SK-N-DZ (cell line): ENCODE measurements at places on chromosomes 3 and 15.
A peak's percentile ranks its signal among the peaks of the same experiment; 100 is the strongest.

- DNase-seq: no peak
These were observed 300.2 kb upstream of the RBMS3 start for GRCh38 chr3:28980631-28981030.

DNA sequence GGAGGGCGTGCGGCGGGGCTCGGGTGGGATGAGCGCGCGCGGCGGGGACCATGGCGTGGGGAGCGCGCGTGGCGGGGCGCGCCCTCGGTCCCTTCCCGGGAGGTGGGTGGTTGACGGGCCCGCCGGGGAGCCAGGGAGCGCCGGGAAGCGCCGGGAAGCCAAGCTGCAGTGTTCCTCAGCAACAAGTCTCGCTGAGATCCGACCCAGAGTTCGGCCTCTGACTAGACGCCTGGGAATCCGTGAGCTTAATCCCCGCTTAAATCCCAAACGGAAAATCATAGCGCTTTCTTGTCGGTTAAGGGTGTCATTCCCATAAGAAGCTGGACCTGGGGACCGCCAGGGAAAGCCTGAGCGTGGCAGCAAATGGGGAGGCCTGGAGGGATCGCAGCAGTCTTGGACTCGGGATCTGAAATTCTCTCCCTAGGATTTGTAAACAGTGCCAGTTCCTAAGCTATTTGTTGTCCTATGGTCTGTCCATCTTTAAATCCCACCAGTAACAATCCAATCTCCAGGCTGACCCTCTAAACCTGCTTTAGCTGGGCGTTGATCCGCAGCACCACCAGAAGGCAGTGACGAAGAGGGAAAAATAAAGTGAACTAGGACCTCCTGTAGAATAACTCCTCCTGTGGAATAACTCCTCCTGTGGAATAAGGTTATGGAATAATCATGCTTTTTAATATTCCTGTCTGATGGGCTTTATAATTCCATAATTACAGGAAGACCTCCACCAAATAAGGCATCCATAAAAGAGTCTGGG lies 570 bp upstream of the NEDD4 start:
- peak; percentile 60 for DNase-seq

DNA sequence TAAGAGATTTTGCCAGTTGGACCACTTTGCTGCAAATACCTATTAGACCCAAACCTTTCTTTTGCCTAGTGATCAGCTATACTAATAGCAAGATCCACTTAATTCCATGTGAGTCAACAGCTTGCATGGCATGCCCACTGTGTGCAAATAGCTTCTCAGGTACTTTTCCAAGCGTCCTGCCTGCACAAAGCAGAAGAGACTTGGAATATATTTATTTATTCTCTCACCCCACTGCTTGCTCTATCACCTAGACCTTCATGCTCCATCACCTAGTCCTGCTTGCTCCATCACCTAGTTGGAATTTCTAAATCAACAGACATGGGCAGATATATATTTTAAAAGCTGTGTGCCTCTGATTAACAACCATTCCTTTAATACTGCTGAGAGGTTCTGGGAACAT lies 47.6 kb downstream of the MBNL1 start:
- no peak for DNase-seq

GRCh38 chr3:16883723-16884083 lies 1.1 kb upstream of the PLCL2 start:
- no peak for DNase-seq

DNA sequence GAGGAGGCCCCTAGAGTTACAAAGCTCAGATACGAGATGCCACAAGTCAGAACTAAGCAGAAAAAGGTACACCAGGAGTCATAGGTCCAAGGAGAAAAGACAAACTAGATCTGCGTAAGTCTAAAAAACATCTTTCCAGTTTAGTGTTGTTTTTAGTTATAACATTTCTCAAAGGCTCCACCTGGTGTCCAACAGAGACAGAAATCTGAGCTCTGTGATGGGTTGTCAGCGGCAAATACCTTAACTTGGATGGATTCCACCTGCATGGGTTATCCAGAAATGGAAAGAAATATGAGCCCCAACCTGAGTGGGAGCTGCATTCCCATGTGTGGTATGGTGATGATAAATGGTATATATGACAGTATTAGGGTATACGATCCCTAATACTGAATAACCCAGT lies 238.6 kb upstream of the CHRM5 start:
- no peak for DNase-seq
